Muscle of leg (tissue), 16 donors: ENCODE measurements at places on chromosomes 3 and 15. TPM values are rescaled to one million over a fixed set of nuclear protein-coding genes. Genes with fewer than 3 reads are reported as not detected.

GRCh38 chr3:59885101-59885500 is 835.3 kb upstream of the CFAP20DC start:
- no peak for DNase-seq

DNA sequence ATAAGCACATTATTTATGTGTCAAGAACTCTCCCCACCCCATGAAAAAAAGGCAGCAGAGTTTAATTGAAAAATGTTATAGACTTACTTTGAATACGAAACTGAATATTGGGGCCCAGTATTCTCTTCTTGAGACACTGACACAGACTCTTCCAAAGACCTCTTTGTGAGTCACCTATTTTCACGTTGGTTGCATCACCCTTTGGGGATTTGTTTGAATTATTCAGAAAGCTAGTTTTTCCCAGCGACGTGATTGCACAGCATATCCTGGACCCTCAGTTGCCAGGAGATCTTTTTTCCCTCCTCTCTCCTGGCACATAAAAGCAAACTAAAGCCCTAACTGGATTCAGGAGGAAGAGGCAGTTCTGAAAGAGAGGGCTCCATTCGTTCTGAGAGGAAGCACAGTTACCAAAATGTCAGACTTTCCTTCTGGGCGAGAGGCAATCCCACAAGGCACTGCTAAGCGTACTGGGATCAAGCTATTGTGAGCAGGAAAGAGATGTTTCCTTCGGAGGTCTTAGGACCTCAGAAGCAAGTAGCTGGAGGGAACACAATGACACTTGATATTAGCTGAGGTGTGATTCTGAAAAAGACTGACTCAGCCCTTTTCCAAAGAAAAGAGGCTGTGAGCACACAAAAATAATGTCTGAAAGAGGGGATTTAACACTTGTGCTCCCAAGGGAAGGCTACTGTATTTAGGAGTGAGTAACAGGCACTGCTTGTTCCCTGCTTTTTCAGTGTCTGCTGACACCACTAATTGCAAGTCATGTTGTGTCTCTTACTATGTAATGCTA is 65.8 kb upstream of the CADPS start:
- no peak for DNase-seq

DNA sequence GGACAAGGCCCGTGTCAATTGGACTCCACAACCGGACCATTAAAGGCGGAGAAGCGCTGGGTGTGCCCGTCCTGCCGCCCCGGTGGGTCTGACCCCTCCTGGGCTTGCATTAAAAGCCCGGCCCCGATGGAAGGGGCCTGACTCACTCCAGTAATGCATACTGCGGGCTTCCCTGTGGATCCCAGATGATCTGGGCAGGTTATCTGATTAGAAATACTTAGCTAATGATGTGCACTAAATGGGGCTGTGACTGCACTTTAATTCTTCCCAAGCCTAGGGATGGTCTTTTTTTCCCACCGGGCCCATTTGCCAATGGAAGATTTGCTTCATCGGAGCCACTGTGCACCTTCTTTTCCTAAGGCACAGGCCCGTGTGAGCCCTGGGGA is 124.9 kb downstream of the TMEM266 start:
- DNase-seq = no peak

GRCh38 chr3:79896086-79896485 is 128.3 kb upstream of the ROBO1 start:
- no peak for DNase-seq

GRCh38 chr15:75867449-75867848 is 24.2 kb downstream of the UBE2Q2 start:
- no peak for DNase-seq

GRCh38 chr15:66071921-66072295 is 181.6 kb downstream of the MEGF11 start:
- no peak for DNase-seq

DNA sequence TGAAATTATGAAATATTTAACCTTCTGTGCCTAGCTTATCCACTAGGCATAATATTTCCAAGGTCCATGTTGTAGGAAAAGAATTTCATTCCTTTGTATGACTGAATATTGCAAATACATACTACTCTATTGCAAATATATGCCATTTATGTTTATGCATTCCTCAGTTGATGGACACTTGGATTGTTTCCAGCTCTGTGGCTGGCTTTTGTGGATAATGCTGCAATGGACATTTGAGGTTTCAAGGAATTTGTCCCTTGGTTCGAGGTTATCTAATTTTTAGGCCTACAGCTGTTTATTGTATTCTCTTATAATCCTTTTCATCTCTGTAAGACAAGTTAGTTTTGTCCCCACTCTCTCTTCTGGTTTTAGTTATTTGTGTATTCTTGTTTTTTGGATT is 7.7 kb upstream of the AADACL2 start:
- DNase-seq = no peak

DNA sequence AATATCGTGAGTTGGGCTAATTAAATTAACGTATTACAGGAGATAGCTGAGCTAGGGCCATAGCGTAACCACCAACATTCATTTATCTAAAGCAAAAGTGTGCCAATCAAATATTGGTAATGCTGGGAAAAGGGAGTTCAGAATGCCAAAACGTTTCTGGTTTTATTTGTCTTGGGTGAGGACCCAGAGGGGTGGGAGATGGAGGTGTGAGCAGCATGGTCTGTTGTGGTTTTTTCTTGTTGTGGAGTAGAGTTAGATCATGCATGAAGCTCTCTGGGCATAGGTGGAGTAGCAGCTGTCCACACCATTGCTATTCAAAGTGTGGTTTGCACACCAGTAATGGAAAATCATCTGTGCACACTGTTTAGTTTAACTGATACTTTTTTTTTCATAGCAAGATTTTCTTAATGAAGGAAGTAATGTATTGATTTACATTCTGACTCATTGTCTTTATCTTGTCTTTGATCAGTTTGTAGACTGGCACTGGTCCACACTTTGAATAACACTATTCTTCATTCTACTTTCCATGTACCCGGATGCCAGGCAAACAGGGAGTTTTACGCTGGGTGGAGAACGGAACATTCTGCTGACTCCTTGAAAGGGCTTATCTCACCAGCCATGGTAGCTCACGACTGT is 50.8 kb upstream of the CRTC3 start:
- DNase-seq = no peak

DNA sequence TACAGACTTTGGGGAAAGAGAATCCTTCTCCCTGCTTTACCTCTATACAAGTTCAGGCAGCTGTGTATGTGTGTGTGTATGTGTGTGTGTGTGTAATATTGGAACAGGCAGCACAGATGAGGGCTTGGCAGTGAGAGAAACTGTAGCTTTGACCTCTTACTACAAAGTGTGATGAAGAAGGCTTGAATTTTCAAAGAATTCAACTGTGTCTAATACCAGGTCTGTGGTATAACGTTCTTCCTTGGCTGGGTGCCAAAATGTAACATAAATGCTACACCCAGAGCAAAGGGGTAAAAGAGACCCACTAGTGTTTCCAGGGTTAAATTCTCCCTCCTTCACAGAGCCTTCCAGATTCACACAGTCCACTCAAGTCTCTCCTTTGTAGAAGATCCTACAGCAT is 51.1 kb downstream of the CHST2 start:
- DNase-seq = peak; percentile 59

GRCh38 chr3:67357610-67358458 is 296.6 kb downstream of the SUCLG2 start:
- peak; percentile 82 for DNase-seq

- no peak for DNase-seq
Observed at GRCh38 chr3:178948546-178948945, 123.1 kb downstream of the ZMAT3 start.

- DNase-seq = no peak
Observed at GRCh38 chr3:119937229-119937628, 155.3 kb downstream of the NR1I2 start.

GRCh38 chr3:24226397-24226796 is 268.3 kb downstream of the THRB start:
- DNase-seq = no peak

DNA sequence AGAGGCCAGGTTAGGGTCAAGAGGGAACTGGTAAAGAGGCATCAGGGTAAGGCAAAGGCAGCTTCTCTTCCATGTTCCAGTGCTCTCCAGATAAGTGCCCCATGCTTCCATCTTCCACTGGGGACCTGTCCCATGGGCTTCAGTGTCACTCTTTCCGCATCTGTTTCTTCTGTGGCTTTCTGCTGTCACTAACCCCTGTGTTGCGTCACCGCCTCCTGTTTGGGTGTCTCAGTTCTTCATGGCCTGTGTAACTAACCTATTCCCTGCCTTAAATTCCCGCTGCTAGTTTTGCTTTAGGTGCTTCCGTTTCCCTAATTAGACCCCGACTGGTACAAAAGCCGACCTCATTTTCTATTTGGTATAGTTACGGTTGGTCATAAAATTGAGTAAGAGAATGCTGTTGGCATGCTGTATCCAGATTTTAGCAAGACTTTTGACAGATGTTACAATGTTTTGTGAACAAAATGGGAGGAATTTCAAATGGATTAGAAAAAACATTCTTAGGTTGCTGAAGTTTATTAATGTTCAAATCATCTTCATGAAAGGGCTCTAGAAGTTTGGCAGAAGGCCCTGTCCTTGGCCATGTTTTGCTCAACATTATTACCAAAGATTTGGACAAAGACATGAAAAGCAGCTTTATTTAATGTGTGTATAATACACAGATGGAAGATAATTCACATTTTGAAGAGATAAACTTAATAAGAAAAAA is 245.3 kb downstream of the BBX start:
- DNase-seq = peak; percentile 50

DNA sequence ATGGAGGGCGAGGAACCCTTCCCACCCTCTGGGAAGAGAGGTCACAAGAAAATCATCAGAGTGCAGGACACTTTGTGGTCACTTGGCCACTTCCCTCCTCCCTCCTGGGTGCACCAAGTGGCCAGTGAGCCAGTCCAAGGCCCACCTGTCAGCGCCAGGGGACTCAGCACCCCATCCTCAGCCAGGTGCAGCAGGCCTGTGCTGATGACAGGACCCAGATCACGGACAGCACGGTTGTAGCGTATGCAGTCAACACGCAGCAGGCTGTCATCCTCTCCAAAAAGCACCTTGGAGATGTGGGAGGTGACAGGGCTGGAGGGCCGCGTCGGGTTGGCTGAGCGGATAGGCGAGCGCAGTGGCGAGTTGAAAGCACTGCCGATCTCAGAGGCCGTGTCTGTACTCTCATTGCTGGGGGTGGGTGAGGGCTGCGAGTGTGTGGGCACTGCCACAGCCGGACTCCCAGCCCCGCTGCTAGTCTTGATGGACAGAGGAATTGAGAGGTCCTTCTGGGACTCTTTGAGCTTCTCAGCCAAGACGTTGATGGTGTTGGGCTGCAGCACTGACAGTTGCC is 41.5 kb downstream of the SEMA3G start:
- DNase-seq = no peak

- no peak for DNase-seq
Observed at GRCh38 chr15:48038221-48038620, 82.6 kb upstream of the SLC24A5 start.

DNA sequence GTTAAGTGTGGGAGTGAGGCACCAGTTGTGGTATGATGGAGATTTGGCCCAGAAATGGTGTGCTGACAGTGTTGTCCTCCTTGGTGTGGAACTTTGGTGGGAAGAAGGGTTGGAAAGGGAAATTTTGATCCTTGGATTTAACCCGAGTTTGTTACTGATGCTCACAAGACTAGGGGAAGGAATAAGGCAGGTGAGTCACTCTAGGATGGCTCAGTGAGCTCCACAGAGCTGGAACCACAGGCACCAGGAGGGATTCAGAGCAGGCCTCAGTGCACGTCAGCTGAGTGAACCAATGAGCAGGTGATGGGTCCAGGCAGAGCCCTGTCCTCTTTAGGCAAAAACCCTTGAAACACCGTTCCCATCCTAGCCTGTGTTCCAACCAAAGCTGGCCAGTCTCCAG is 11.4 kb downstream of the CHRD start:
- no peak for DNase-seq

- DNase-seq = no peak
Observed at GRCh38 chr3:12799525-12800440, 3.3 kb downstream of the CAND2 start.

DNA sequence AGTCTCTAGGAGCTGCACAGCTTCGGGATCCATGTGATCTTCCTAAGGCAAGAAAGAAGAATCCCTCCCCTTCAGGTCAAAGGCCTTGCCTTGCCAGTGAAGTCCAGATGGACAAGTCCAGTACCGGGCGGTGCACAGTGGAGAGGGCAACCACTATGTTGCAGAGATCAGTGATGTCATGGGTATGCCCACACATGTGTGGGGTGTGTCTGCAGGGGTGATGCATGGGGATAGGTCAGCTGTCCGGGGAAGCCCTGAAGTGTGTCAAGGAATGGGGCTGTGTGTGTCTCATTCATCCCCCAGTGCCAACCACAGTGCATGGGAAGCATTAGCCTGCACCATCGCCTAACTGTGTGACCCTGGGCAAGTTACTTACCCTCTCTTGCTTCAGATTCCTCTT is 66.5 kb downstream of the TLE3 start:
- no peak for DNase-seq

GRCh38 chr3:149936812-149937230 is 33.9 kb downstream of the PFN2 start:
- DNase-seq = peak; percentile 29

DNA sequence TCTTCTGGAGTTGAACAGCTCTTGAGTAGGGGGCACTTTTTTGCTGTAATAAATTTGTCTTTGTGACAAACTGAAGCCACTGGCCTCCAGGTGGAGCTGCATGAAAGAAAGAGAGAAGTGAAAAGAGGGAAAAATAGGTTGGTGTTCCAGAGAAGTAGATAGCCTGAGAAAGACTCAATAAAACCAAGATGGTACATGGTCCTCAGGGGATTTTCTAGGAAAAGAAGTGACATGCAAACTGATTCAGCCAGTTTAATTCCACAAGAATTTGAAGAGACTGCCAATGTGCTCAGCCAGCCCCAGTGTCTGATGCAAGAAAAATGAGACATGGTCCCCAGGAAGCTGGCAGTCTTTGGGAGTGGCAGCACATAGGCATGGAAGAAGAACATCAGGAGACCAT is 152.7 kb downstream of the CD47 start:
- peak; percentile 68 for DNase-seq

DNA sequence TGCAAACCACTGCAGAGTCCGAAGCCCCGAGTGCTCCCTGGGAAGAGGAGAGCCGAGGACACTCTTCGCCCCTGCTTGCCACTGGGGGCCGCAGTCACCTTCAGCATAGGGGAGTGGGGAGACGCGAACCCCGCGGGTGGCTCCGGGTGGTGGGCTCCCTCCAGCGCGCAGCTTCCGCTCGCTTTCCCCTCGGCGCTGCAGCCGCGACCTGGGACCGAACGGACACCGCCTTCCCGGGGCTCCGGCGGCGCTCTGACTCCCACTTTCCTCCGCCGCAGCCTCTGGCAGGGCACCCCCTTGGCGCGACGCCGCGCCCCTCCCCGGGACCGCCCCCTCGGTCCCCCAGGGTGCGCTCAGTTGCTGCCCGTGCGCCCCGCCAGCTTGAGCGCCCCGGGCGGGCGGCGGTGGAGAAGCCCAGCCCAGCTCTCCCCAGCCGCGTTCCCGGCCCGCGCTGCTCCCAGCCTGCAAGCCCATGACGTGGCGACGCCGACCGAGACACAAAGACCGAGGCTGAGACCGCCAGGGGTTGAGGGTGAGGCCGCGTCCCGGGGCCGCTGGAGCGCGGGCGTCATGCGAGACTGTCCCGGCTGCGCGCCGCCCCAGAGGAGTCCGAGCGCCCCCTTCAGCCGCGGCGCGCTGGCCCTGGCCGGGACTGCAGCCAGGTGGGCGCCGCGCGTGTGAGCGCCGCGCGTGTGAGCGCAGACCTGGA is at the start of gene MINAR1:
Gene MINAR1, plus strand, starts transcription at position 701 of the 709 bp plus-strand sequence. CDS start 23,812 bp downstream, outside the sequence.
- DNase-seq = peak; percentile 60

FGF12 gene
- 3.0 TPM for total RNA-seq

SMAD6 gene
- total RNA-seq = 5.4 TPM

DZIP1L gene
- total RNA-seq = 12.8 TPM

HGD gene
- total RNA-seq = 0.09 TPM

CFAP100 gene
- not detected for total RNA-seq

CHL1 gene
- total RNA-seq = 4.2 TPM

SERPINI2 gene
- total RNA-seq = 0.04 TPM
